ENCODE measurements at places on chromosomes 2 and 18.

GRCh38 chr2:64404002-64404731 is 49.8 kb upstream of the LGALSL start:
- DNase-seq, result no peak

- DNase-seq, result peak; percentile 5
Observed at GRCh38 chr18:61854578-61855448, 38.0 kb downstream of the RNF152 start.

- DNase-seq, result no peak
Observed at GRCh38 chr2:238700506-238701340, 147.2 kb upstream of the TWIST2 start.

DNA sequence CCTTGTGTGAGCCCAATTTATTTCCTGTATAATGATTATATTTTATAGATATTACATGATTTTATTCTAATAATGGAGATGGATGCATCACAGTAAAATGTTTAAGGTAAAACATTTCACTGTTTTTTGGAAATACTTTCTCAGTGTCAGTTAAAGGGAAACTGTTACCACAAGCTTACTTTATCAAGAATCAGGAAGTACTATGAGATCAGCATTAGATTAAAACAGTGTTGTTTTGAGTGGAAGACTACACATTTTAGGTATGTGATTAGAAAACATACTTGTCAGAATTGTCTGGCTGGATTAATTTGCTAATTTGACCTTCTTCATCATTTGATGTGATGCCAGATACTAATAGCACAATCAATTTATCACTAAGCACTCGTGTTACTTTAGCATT is at the start of gene HRH4:
Gene HRH4 (plus strand): TSS at position 250 of the 400 bp plus-strand sequence. CDS start 92 bp downstream, at position 342.
- DNase-seq, result no peak

- no peak for DNase-seq
Observed at GRCh38 chr2:23271230-23271629, 113.7 kb upstream of the KLHL29 start.

DNA sequence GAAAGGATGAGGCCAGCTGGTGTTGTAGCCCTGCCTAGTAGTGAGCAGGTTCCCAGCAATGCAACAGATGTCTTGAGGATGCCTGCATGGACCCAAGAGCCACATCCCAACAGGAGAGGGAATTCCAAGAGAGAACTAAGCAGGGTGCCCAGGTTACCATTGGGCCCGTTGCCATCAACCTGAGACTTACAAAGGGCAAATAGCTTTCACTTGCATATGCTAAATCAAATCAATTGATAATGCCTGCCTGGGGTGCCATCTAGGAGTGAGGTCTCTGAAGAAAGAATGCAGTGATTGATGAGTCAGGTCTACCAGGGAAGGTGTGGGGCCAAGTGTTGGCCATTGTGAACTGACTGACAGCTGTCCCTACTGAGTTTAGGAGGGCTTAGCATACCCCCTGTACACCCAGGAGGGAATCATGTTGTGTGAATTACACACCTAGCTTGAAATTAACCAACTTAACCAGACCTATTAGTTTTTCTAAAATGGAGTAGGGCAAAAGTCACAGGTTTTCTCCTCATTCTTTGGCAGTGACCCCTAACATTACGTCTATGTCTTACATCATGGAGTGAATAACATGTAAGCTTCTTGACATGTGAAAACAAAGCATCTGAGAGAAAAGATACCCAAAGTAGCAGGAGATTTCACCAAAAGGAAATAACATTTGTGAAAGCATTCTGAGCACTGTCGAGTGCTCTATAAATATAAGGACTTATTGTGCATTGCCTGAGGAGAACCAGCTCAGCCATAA is 32.3 kb downstream of the FHOD3 start:
- no peak for DNase-seq

DNA sequence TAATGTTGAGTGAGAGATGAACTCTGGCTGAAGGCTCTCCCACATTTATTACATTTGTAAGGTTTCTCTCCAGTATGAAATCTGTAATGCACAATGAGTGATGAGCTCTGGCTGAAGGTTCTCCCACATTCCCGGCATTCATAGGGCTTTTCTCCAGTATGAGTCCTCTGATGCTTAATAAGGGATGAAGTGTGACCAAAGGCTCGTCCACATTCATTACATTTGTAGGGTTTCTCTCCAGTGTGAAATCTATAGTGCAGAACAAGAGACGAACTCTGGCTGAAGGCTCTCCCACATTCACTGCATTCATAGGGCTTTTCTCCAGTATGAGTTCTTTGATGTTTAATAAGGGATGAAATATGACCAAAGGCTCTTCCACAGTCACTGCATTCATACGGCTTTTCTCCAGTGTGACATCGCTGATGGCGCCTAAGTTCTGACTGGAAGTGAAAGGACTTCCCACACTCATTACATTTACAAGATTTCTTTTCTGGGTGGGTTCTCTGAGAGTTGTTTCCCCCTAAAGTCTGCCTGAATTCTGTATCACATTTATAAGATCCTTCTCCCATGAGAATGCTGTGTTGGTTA is 10.2 kb downstream of the ZNF514 start:
- DNase-seq, result no peak

DNA sequence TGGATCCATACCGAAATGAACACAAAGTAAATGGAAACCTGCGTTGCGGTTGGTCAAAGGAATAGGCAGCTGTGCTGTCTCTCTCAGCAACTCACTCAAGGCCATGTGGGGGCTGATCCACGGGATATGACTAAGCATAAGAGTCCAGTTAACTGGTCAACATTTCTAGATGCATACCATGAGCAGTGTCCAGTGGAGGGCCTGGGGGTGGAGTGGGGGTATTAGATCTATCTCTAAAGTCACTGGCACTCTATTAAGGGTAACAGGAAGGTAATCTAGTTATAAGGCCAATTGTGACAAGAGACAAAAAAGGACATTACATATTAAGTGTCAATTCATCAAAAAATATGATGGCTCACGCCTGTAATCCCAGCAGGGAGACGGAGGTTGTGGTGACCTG is 136.8 kb downstream of the TTC32 start:
- no peak for DNase-seq

DNA sequence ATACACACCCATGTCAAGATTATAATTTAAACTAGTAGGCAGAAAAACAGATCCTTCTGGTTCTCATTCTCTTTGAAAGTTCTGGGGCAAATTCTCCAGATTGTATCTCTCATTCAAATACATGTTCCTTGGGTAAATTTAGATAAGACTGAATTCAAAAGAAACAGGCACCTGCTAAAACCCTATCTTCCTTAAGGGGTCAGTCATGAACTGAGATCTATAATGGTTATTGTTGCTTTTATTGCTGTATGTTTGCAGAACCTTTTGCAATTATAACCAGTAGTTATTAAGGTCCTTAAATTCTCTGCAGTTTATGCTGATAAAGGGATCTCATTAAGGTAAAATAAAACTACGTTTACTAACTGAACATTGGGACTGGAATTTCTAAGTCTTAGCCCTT is 83.5 kb downstream of the MYO5B start:
- peak; percentile 2 for DNase-seq

GRCh38 chr2:190972846-190973245 is 41.1 kb downstream of the STAT1 start:
- no peak for DNase-seq

DNA sequence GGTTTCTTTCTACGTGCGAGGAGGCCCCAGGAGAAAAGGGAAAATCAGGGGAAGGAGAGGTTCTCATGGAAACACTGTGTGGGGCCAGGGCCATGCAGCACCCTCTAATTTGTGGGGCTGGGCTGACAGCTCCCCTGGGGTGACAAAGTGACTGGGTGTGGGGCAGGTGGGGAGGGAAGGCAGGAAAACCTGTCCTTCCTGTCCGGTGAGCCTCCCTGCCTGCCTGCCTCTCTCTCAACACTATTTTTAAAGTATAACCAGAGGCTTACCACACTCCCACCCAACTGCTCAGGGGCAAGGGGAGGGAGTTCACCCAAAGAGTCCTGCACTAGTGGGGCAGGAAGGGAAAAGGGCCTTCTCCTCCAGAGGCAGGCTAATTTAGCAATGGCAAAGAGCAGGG is 10.5 kb upstream of the EPAS1 start:
- DNase-seq, result no peak

GRCh38 chr2:10282611-10283105 is 20.0 kb upstream of the HPCAL1 start:
- DNase-seq, result no peak

GRCh38 chr2:65232636-65233035 is 5.0 kb downstream of the ACTR2 start:
- no peak for DNase-seq

- no peak for DNase-seq
Observed at GRCh38 chr2:55364189-55365055, 55.2 kb downstream of the CCDC88A start.

DNA sequence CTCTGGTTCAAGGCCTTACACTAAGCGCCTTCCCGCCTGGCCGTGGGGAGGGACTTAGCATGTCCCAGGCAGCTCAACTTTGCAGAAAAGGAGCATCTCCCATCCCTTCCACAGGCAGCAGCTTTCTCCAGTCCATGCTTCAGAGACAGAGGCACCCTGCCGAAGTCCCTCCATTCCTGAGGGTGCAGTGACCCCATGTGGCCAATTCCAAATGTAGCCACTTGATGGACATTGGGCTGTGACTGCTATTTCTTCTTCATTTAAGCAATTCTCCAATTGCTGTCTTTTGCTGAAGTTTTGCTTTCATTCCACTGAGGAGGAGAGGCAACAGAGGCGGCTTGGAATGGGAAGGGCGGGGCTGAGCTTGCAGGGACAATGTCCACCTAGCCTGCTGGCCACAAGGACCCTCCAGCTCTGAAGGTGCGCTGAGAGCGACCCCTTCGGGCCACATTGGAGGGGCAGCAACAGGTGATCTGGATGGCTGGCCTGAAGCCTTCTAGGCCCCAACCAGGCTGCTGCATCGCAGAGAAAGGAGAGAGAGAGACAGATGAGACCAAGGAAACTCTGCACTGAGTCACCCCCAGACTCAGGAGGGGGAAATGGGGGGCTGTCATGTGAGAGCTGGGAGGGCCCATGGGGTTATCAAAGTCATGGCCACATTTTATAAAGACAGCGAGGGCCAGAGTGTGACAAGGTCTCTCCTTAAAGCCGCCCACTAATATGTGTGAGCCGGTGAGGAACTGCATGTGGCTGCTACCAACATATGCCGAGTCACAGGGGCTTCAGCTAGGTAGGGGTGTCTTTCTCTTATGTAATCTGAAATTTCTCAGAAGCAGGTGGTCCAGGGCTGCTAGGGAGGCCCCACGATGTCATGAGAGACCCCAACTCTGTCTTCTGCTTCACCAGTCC is 61.3 kb downstream of the LONRF2 start:
- no peak for DNase-seq

- DNase-seq, result no peak
Observed at GRCh38 chr18:840023-840408, 28.0 kb upstream of the YES1 start.

DNA sequence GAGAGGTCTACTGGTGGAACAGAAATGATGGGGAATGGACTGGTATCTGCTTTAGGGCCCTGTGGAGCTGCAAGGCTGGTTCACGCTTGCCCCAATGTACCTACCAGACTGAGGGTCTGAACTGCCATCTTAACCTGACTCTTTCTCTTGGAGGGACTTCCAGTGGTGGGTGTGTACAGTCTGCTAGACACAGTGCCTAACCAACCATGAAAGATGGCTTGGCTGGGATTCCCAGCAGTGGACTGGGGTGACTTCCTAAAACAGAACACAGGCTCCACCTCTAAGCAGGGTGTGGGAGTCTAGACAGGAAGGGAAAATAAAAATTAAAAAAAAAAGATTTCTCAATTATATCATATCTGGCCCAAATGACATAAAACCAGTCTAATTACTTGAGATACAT is 25.5 kb upstream of the MYO3B start:
- no peak for DNase-seq

DNA sequence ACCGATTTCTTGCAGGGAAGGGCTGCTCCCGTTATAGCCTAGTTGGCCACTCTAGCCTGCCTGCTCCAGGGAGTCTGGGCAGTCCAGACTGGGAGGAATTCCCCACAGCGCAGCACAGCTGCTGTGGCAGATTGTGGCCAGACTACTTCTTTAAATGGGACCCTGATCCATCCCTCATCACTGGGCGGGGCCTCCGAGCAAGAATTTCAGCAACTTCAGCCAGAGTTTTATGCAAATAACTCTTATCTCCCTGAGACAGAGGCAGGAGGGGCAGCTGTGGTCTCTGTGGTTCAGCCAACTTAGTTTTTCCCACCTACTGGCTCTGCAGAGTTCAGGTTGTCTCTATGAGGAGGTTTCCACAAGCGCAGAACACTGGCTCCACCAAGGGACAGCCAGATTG is 1583.2 kb downstream of the SUCLG1 start:
- DNase-seq, result no peak

GRCh38 chr2:174247474-174248186 is 702 bp downstream of the OLA1 start:
- DNase-seq, result no peak

DNA sequence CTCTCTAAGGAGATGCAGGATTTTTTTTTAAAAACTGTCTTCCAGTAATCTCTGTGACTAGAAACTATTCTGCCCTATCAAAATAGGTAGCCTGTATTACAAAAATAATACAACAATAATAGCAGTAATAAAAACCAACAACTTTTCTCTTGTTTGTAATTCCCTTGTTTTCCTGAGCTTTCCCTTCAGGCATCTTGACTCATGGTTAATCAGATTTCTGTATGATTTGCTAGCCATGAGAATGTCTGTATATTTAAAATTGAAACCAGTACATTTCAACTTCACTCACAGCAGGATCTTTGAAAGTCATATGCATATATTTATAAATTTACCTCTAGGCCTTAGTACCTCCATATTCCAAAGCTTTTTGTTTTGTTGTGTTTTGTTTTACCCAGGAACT is 38.2 kb downstream of the SLC4A10 start:
- no peak for DNase-seq
